ENCODE measurements at places on chromosomes 1 and 21.

- no peak for DNase-seq
Observed at GRCh38 chr1:219075121-219075879, 98.4 kb upstream of the LYPLAL1 start.

DNA sequence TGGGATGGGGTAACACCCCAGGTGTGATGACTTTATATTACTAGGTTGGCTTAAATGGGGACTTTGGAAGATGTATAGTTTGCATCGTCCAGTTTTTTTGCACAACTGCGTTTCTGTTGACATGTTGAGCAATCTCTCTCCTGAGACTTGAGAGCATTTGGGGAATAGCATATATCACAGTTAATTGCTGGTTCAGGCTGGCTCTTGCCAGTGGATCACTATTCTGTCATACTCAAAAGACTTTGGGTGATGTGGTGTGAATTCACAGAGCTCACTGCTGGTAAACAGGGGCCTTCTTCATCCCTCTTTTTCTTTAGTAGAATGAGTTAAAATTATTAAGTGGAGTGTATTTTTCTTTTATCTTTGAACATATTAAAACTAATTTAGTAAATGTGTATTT is 44.3 kb downstream of the LHX9 start:
- no peak for DNase-seq

GRCh38 chr21:44711327-44712202 is at the start of gene TSPEAR:
TSPEAR (minus strand) TSS chr21:44711572; CDS start chr21:44711514, 58 bp downstream.
- no peak for DNase-seq

GRCh38 chr1:64397541-64397940 is 72.4 kb upstream of the CACHD1 start:
- DNase-seq, result no peak

DNA sequence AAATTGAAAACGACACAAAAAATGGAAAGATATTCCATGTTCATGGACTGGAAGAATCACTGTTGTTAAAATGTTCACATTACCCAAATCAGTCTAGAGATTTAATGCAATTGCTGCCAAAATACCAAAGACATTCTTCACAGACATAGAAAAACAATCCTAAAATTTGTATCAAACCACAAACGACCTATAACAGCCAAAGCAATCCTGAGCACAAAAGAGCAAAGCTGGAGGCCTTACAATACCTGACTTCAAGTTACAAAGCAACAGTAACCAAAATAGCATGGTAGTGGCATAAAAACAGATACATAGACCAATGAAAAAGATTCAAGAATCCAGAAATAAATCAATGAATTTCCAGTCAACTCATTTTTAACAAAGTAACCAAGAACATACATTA is 1077.3 kb downstream of the KCNT2 start:
- DNase-seq, result peak; percentile 5

GRCh38 chr1:228396770-228397662 is 9.6 kb downstream of the TRIM11 start:
- DNase-seq, result no peak

GRCh38 chr1:154838988-154839387 is 31.1 kb downstream of the KCNN3 start:
- no peak for DNase-seq

- no peak for DNase-seq
Observed at GRCh38 chr1:173270243-173270642, 63.1 kb upstream of the TNFSF4 start.

GRCh38 chr1:41741244-41741643 is 177.5 kb downstream of the HIVEP3 start:
- DNase-seq, result no peak

DNA sequence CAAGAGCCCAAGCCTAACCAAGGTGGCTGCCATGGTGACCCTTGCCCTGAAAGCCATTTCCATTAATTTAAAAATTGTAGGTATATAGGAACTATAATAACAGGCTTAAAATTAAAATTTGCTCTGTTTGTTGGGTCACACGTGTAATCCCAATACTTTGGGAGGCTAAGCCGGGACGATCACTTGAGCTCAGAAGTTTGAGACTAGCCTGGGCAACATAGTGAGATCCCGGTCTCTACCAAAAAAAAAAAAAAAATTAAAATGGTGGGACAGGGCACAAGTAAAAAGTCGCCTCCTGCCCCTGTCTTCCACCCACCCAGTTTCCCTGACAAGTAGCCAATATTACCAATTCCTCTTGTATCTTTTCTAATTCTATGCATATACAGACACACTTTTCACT is 6.6 kb downstream of the CAPZA1 start:
- DNase-seq, result no peak

- no peak for DNase-seq
Observed at GRCh38 chr1:9369964-9370788, 77.5 kb downstream of the SPSB1 start.

DNA sequence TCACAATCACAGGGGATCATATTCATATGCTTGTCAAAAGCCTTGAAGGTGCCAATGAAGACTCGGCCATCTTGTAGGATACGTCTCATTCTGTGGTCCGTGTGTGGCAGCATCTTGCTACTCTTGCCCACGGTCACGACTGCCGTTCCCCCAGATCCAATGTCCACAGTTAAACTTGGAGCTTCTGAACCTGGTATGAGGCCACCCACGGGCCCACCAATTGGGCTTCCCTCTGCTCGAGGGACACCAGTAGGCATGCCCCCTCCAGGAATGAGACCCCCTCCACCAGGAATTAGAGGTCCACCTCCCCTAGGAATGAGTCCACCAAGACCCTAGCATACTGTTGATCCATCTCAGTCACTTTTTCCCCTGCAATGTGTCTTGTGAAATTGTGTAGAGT is 39.6 kb downstream of the MORN1 start:
- DNase-seq, result no peak

GRCh38 chr1:245166471-245166885 is 11.7 kb downstream of the KIF26B start:
- no peak for DNase-seq

- DNase-seq, result peak; percentile 88
Observed at GRCh38 chr1:204971517-204972336, 71.3 kb upstream of the CNTN2 start.

GRCh38 chr21:42258150-42258884 is 39.4 kb downstream of the ABCG1 start:
- DNase-seq, result peak; percentile 59

- no peak for DNase-seq
Observed at GRCh38 chr1:17293681-17294425, 14.1 kb upstream of the PADI4 start.

- no peak for DNase-seq
Observed at GRCh38 chr1:241488739-241489138, 30.8 kb downstream of the FH start.

GRCh38 chr1:153277852-153278251 is 18.4 kb downstream of the LORICRIN start:
- DNase-seq, result peak; percentile 33

- DNase-seq, result no peak
Observed at GRCh38 chr1:7827126-7827955, 25.5 kb downstream of the UTS2 start.

DNA sequence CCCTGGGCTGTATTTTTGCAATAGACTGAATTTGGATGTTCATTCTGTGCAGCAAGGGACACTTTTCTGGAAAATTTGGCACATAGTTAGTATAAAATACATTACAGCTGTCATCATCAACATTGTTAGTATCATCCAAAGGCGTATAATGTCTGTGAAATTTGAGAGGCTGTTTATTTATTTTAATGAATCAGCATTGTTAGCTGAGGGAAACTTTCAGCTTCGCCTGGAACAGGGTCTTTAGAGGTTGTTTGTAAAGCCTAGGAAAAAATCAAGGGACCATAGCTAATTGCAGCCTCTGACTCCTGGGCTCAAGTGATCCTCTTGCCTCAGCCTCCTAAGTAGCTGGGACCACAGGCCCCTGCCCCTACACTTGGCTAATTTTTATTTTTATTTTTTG is 106.8 kb upstream of the USP24 start:
- DNase-seq, result peak; percentile 32

DNA sequence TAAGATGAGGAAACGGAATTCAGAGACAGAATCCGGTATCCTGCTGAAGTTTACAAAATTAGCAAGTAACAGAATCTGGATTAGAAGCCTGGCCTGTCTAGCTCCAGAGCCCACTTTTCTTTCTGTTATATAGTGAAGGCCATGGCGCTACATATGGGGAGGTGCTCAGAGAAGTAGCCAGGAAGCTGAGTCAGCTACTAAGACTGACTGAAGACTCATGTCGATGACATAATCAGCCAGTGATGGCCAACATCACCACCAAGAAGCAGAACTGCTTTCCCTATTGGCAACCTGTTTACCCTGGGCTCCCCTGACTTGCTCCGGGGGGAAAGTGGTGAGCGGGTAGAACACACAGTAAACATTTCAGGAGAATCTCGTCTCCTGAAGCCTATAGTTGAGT is 18.8 kb downstream of the LRRC52 start:
- DNase-seq, result peak; percentile 23

GRCh38 chr1:174391716-174392115 is 56.0 kb upstream of the GPR52 start:
- DNase-seq, result no peak

GRCh38 chr1:107142140-107142542 is 1.3 kb downstream of the NTNG1 start:
- peak; percentile 20 for DNase-seq

GRCh38 chr1:229661022-229661877 is 35.2 kb downstream of the URB2 start:
- DNase-seq, result peak; percentile 78

- peak; percentile 7 for DNase-seq
Observed at GRCh38 chr1:213399695-213400094, 348.7 kb downstream of the RPS6KC1 start.

All from A172 (cell line).